ENCODE measurements at places on chromosomes 2 and 18.

DNA sequence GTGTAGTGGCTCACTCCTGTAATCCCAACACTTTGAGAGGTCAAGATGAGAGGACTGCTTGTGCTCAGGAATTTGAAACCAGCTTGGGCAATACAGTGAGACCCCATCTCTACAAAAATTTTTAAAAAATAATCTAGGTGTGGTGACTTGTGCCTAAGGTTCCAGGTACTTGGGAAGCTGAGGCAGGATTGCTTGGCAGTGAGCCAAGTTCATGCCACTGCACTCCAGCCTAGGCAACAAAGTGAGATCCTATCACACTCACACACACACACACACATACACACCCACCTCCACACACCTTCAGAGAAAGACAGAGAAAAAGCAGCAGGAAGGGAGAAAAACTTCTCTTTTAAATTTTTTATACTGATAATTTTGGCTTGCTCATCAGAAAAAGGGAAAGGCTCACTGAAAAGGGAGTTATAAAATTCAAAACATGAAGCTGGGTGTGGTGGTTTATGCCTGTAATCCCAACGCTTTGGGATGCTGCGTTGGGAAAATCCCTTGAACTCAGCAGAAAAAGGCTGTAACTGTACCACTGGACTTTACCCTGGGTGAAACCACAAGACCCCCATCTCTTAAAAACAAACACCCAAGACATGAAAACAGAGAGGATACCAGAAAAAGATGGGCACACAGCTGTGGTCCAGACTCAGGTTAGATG, 25.7 kb downstream of the FAM168B start:
- no peak for DNase-seq

DNA sequence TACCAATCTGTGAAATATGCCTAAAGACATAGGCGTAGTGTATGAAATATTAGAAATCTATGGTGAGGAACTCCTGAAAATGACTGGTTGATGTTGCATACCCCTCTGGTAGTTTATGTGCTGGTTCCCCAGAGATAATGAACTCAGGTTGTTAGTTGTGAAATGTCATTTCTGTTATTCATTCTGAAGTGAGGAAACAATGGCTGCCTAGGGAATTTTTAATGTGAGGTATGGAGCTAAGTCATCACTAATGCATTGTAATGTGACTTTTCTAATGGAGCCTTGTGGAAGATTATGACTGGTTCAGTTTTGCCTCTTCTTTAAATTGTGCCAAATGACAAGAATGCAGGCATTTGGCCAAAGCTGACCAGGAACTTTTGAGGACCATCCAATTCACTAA, 61.6 kb upstream of the RAB27B start:
- no peak for DNase-seq

DNA sequence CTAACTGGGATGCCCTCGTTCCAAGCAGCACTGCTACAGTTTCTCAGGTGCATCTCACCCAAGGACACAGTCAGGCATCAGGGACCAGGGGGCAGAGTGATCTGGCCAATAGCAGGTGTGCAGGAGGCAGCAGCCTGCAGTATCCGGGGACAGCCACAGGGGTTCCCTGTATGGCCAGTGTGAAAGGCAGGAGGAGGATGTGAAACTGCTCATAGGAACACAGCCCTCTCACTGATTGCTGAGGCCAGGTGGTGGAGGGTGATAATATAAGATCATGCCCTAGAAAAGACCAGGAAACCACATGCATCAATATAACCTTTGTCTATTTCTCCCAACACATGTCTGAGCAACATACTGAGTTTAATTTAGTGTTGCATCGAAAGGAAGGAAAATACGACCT, 112.7 kb upstream of the TACR1 start:
- DNase-seq, result no peak

DNA sequence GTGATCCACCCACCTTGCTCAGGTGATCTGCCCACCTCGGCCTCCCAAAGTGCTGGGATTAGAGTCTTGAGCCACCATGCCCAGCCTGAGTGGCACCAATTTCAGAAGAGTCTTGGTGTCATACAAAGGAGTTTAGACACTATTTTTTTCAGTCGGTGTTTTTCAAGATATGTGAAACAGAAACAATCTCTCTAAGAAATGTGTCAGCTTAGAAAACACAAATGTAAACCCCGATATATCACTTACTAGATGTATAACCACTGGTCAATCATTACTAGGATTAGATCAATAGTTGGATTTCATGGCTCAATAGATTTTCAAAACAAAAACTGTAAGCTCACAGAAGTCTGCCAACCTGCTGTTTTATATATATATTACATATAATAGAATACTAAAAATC, 67.2 kb upstream of the FRZB start:
- no peak for DNase-seq

- no peak for DNase-seq
Measured at GRCh38 chr2:182133195-182133891, 147.7 kb downstream of the PPP1R1C start.

DNA sequence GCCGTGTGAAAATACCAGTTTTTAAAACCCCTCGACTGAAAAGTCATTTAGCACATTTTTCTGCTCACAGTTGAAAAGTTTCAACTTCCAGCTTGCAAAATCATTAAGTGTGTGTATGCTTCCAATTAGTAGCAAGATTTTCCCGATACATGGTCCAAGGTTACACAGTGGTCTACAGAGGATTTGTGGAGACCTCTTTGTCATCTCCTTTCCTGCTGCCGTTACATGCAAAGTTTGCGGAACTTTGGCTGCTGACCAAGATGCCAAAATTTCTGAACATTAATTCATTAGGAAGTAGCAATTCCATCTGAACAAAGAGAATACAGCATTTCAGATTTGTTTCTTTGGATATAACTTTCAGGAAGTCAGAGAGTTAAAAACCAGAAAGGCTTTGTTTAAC, 474.6 kb downstream of the PLCL1 start:
- no peak for DNase-seq

- no peak for DNase-seq
Measured at GRCh38 chr2:190674966-190675650, 26.2 kb downstream of the NAB1 start.

DNA sequence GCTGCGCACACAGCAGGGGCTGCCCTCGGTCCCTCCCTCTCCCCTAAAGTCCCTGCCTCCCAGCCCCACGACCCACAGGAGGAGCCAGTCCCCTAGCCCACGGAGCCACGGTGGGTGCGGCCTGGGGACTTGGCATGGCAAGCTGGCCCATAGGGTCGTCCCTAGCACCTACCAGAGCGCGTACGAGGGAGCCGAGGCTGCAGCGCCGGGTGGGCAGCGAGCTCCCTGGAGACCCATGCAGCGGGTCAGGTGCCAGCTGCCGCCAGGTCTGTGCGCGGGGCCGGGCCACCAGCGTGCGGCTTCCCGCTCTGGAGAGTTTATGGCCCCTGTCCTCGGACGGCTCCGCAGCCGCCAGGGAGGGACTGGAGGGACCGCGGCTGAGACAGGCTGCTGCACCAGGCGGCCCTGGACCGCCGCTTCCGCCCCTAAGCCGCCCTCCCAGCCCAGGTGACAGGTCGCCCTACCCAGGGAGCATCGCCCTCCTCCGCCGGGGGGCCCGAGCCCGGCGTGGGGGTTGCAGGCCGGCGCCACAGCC, 273.6 kb downstream of the CCDC74A start:
- DNase-seq, result no peak

DNA sequence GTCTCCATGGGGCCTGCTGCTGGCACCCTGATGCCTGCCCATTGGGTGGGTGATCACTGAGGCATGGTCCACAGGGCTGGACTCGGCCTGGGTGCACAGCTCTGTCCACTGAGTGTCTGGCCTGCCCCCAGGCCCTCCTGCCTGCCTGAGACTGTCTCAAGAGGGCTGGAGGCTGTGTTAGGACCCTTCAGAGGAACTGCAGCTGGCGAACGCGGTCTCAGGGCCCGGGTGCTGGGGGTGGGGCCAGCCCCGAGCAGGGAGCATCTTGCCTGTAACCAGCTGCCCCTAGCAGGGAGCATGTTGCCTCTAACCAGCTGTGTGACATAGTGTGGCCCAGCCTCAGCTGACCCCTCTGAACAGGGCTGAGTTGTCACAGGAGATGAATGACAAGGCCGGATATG, 50.0 kb downstream of the TWIST2 start:
- DNase-seq, result no peak

DNA sequence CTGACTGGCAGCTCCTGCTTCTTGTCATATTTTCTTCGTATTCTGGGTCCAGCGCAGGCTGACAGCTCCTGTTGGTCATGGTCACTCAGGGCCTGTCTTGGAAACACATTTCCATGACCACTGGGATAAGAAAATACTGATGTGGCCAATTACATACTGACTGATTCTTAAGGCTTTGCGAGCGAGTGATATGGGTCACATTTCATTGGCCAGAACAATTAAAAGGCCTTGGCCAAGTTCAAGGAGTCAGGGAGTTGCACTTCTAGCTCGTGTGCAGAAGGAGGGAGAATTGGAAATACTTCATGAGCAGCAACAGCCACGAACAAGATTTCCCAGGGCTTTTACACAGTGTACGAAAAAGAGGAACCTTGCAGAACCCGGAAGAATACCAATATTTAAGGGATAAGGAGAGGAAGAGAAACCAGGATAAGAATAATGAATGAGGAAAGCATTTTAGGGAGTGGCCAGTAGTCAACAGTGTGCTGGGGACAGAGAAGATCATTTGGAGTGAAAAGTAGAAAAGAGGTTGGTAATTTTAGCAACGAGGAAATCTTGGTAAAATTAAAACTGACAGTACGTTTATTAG, 149.5 kb downstream of the ATP9B start:
- no peak for DNase-seq

GRCh38 chr18:58102875-58103274, 58.8 kb downstream of the NEDD4L start:
- no peak for DNase-seq

GRCh38 chr2:162297925-162298552, 20.4 kb downstream of the IFIH1 start:
- no peak for DNase-seq

DNA sequence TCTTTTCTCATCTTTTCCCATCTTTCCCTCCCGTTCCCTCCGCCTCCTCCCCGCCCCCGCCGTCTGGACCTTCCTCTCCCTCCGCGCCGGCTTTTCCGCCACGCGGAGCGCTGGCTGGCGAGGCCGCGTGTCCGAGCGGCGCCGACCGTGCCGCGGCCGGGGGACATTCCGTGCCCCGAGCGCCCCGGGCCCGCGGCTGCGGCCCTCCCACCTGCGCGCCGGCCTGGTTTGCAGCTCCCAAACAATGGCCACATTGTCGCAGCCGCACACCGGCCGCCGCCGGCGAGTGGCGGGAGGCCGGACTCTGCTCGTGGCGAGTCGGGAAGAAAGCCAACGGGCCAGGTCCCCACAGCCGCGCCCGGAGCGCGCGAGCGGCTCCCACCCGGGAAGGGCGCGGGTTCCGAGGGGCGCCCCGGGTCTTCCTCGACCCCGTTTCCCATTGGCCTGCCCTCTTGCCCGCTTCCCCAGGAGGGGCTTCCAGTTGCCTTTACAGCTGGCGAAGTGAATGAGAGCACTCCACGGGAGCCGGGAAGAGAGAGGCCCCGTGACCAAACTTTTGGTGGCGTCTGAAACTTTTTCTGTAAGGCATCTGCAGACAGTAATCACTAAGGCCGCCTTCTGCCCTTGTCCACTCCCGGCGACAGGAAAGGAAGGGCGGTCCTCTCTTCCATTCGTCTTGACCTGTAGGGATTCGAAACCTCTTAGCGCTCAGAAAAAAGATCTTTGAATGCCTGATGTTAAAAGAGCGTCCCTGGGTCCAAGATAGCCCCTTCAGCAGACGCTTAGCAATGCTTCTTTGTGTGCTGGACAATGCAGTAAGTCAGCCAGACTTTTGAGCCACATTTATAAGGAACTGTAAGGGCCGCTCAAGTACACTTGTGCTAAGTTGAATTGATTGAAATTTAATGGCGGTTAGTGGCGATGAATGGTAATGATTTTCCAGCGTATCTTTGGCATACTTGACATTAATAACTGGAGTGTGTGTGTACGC, 6.2 kb downstream of the GLI2 start:
- no peak for DNase-seq

GRCh38 chr18:67117804-67118203, 398.7 kb downstream of the DSEL start:
- DNase-seq, result no peak

DNA sequence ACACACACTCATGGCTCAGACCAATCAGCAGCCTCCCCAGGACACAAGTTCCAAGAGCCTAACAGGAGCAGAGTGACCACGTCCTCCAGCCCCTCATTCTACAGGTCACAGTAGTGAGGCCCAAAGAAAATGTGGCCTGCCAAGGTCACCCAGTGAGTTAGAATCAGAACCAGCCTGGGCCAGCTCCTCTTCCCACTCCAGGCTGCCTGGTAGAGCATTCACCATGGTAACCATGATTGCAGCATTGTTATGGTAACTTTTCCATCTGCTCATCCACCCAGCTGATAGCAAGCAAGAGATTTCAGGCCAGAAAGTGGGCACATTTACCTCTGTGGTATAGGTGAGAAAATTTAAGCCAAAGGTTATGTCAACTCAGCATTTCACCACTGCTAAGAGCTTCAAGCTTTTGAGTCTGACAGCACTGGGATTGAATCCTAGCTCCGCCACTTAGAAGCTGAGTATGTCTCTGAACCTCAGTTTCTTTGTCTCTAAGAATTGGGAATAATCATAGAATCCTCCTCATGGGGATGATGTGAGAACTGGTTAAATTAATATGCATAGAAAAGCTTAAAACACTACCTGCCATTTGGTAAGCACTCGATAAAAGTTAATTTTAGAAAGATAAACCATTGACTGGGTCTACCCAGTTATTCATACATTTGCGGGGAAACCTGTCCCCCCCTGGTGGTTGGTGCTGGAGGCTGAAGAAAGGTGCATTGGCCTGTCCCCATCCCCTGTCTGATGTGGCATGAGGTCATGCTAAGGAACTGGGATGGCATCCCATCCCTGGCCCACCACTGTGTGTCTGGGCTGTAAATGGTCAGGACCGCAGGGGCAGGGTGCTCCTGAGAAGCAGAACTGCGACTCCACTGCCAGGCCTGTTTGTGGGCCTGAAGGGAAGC, 181.5 kb downstream of the KLHL29 start:
- no peak for DNase-seq

DNA sequence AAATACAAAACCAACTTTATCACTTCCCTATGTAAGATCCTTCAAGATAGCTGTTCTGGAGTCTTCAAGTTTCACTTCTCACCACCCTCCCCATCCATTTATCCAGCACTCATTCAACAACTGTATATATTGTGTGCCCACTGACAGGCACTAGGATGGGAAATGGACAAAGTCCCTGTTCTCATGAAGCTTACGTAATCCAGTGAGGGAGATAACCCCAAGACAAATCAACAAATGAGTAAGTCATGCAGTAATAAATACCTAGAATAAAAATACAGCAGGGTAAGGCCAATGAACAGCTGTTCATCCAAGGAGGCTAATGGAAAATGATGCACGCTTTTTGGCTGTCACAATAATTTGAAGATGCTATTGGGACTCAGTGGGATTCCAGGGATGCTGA, 133.8 kb downstream of the MEMO1 start:
- no peak for DNase-seq

GRCh38 chr2:45192481-45192880, 183.2 kb upstream of the SIX2 start:
- no peak for DNase-seq

- DNase-seq, result no peak
Measured at GRCh38 chr2:169285531-169286235, 76.7 kb downstream of the LRP2 start.

GRCh38 chr18:36315736-36316135, 18.2 kb downstream of the FHOD3 start:
- no peak for DNase-seq

Data from stimulated activated CD8-positive, alpha-beta memory T cell treated with anti-CD3 and anti-CD28 coated beads, Interleukin-15, amount 100 ng/mL, for 24 hours (primary cell).